ENCODE measurements at places on chromosomes 5 and 9. TPM values are rescaled to one million over a fixed set of nuclear protein-coding genes. Genes with fewer than 3 reads are reported as not detected.

GRCh38 chr5:100852988-100853449 lies 50.1 kb downstream of the ST8SIA4 start:
- peaks cover 14% of the 10 kb centered on the region for H3K4me1 ChIP-seq
- no peaks in the 10 kb centered on the region for H3K27me3 ChIP-seq
- H3K36me3 ChIP-seq: no peaks in the 10 kb centered on the region
- no peak for DNase-seq
- H3K4me3 ChIP-seq: no peak overlapping the region
- no peak overlapping the region for H3K27ac ChIP-seq

DNA sequence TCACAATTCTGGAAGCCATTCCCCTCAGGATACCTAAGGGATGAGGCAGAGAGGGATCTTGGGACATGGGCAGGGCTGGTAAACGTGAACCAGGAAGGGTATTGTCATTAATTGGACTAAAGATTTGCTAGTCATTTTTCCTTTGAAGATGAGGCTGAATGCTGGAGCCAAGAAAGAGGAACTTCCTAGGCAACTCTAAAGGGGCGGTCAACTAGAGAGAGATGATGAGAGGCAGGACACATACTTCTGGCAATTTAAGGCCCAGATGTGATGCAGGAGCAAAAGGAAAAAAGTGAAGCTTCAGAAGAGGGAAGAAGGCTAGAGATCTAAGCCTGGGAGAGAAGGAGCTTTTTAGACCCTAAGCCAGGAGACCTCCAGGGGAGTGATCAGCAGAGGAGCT lies 5.6 kb downstream of the GBA2 start:
- H3K27ac ChIP-seq: no peak overlapping the region
- peaks cover 28% of the 10 kb centered on the region for H3K4me1 ChIP-seq
- DNase-seq: no peak
- H3K36me3 ChIP-seq: peaks cover 50% of the 10 kb centered on the region

DNA sequence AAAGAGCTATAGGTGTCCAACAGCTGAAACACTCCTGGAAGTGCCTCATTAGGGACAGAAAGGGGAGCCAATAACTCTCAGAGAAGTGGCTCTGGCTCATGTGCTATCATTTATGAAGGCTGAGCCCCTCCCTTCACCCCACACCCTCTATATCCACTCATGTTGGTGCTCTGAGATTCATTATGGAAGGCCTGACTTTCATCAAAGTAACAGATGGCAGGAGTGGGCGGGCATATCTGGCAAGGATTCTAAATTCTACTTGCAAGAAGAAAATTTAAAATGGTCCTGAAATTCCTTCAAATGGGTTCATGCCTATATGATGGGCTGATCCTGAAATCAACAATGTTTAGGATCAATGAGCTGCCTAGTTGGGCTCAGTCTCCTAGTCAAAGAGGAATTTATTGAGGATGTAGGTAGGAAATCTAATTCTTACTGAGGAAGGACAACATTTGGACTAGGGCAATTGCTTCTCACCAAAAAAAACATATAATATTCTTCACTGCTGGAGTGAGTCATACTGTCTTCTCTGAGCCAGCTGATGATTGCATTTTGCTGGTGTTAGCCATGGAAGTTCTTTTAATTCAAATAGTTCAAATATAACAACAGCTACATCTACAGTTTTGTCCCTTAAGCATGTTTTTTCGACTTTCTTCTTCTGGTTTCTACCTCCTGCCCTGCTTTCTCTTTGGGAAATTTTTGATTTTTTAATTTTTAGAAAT lies 23.5 kb downstream of the NMRK1 start:
- no peak for DNase-seq
- no peaks in the 10 kb centered on the region for H3K27me3 ChIP-seq
- no peak overlapping the region for H3K27ac ChIP-seq
- H3K36me3 ChIP-seq: no peaks in the 10 kb centered on the region
- no peaks in the 10 kb centered on the region for H3K4me1 ChIP-seq

- no peak overlapping the region for H3K27ac ChIP-seq
- no peak overlapping the region for H3K4me3 ChIP-seq
- no peak for DNase-seq
- H3K36me3 ChIP-seq: peaks cover 10% of the 10 kb centered on the region
- H3K4me1 ChIP-seq: no peaks in the 10 kb centered on the region
- H3K27me3 ChIP-seq: no peaks in the 10 kb centered on the region
Measured at GRCh38 chr9:92642564-92642963, 27.4 kb downstream of the IPPK start.

DNA sequence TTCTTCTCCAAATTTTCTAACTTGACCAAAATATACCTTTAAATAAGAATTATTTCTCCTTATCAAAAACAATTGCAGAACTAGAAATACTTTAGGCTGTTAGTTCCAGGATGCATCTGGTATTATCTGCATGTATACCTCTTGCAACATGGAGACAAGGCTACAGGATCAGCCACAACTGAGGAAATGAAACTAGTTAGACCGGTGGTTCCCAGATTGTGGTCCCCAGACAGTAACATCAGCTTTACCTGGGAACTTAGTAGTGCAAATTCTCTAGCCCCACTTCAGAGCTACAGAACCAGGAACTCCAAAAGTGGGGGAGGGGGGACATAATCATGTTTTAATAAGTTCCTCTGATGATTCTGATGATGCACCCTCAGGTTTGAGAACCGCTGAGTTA lies 61.6 kb upstream of the C9orf72 start:
- DNase-seq: no peak
- no peak overlapping the region for H3K4me3 ChIP-seq
- no peaks in the 10 kb centered on the region for H3K4me1 ChIP-seq
- no peak overlapping the region for H3K27ac ChIP-seq
- no peaks in the 10 kb centered on the region for H3K27me3 ChIP-seq
- no peaks in the 10 kb centered on the region for H3K36me3 ChIP-seq

DNA sequence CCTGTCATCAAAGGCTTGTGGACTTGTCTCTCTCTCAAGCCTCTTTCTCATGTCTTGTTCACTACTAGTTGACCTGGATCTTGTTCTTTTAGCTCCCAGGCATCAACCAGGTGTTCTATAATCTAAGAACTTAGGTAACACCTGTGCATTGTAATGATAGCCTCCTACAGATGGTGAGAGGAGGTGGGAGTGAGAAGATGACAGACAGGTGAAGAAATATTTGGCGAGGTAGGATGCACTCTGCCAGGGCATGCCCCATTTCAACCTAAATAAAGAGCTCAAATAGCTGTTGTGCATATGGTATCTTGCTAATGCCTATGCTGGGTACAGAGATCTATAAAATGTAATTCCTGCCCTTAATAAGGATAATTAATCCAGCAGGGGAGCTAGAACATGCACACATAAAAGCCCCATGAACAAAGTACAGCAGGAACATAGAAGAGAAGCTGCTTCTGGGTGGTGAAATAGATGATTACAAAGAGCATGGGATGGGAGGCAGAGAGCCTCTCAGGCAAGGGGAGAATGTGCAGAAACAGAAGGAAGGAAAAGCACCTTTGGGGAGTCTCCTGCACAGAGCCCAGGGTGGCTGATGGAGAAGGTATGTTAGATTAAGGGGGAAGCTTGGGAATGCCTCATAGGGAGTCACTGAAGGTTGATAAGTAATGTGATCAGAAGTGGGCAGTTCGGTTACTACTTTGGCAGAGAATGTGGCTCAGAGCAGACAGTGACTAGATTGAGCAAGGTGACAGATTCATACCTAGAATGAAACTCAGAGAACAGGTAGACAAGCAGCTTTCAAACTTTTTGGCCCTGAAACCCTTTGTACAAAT lies 28.0 kb upstream of the PLIN2 start:
- DNase-seq: no peak
- H3K27me3 ChIP-seq: no peaks in the 10 kb centered on the region
- H3K36me3 ChIP-seq: no peaks in the 10 kb centered on the region
- H3K4me3 ChIP-seq: no peak overlapping the region

DNA sequence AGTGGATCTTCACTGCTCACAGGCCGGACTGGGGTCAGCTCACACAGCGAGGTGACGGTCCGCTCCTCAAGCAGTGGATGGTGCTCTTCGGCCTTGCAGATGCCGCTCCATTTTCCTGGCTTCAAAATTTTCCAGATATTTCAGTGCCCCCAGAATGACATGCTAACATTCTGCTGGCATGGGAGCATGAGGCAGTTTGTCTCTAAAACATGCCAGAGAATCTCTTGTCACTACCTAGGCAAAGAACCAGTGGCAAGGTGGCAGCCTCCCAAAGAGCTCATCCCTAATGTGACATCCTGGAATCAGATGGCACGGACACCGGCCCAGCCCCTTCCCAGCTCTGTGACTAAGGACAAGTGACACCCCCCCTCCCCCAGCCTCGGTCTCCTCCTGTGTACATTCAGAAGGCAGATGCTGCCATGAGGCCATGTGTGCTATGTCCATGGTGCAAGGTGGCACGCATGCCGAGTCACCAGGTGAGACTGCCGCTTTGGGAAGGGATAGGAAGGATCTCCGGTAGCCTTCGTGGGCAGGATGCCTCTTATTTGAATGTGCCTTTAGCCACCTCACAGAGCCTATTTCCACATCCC lies 2.7 kb downstream of the S1PR3 start:
- H3K4me1 ChIP-seq: peaks cover 37% of the 10 kb centered on the region
- no peaks in the 10 kb centered on the region for H3K27me3 ChIP-seq
- no peak overlapping the region for H3K4me3 ChIP-seq
- no peaks in the 10 kb centered on the region for H3K36me3 ChIP-seq

DNA sequence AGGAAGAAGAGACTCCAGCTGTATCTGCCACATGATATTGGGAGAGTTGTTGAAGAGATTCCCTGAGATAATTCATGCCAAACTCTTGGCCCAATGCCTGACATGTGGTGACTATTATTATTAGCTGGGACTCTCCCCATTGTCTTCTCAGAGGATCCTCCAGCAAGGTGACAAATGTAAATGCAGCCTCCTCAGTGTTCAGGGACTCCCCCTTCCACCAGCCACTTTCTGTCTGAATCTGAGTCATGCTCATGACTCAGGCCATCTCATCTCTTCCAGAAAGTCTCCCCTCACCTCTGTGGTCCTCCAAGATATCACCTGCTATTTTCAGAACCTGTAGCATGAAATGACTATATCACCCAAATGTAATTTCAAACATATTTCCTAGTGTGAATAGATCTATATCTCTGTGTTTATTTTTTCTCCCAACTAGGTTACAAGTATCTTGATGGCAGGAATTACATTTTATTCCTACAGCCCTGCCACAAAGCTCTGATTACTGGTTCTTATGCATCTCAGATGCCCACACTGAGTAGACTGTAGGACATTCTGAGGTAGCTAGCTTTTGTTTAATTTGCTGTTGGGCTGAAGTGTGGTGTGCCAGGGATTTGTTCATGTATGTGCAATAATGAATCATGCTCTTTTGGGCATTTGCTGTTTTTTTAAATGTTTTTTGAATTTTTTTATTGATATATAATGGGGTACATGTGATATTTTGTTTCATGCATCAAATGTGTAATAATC lies 126.6 kb upstream of the IL12B start:
- no peaks in the 10 kb centered on the region for H3K4me1 ChIP-seq
- no peaks in the 10 kb centered on the region for H3K27me3 ChIP-seq
- no peaks in the 10 kb centered on the region for H3K36me3 ChIP-seq
- no peak overlapping the region for H3K4me3 ChIP-seq
- H3K27ac ChIP-seq: no peak overlapping the region

- no peaks in the 10 kb centered on the region for H3K4me1 ChIP-seq
- no peaks in the 10 kb centered on the region for H3K27me3 ChIP-seq
- no peak for DNase-seq
- H3K36me3 ChIP-seq: no peaks in the 10 kb centered on the region
Measured at GRCh38 chr9:111149018-111149759, 110.9 kb upstream of the LPAR1 start.

GRCh38 chr9:37676411-37676830 lies 25.7 kb downstream of the FRMPD1 start:
- H3K27ac ChIP-seq: no peak overlapping the region
- DNase-seq: no peak
- H3K36me3 ChIP-seq: no peaks in the 10 kb centered on the region
- H3K4me1 ChIP-seq: no peaks in the 10 kb centered on the region

- H3K27me3 ChIP-seq: no peaks in the 10 kb centered on the region
- peak within 1 kb of the TSS; percentile 80 for H3K27ac ChIP-seq
- peak within 1 kb of the TSS; percentile 97 for H3K4me3 ChIP-seq
- H3K36me3 ChIP-seq: no peaks in the 10 kb centered on the region
Measured at GRCh38 chr5:100903039-100903887, at the start of gene ST8SIA4. ST8SIA4 (minus strand) TSS chr5:100903282; CDS start chr5:100902955, 327 bp downstream.

- DNase-seq: no peak
- H3K27ac ChIP-seq: no peak overlapping the region
- H3K4me1 ChIP-seq: no peaks in the 10 kb centered on the region
Measured at GRCh38 chr5:174409070-174409469, 315.3 kb upstream of the MSX2 start.

- no peaks in the 10 kb centered on the region for H3K27me3 ChIP-seq
- no peaks in the 10 kb centered on the region for H3K36me3 ChIP-seq
- no peak for DNase-seq
- no peak overlapping the region for H3K27ac ChIP-seq
Measured at GRCh38 chr9:35484406-35484805, 5.5 kb upstream of the RUSC2 start.

- DNase-seq: no peak
- no peak overlapping the region for H3K27ac ChIP-seq
- no peak overlapping the region for H3K4me3 ChIP-seq
Measured at GRCh38 chr5:113344973-113345940, 89.5 kb downstream of the TSSK1B start.

GRCh38 chr5:144017119-144017518 lies 153.3 kb downstream of the YIPF5 start:
- no peak overlapping the region for H3K27ac ChIP-seq
- no peaks in the 10 kb centered on the region for H3K4me1 ChIP-seq
- no peaks in the 10 kb centered on the region for H3K36me3 ChIP-seq
- no peak for DNase-seq

- no peak overlapping the region for H3K27ac ChIP-seq
- H3K4me3 ChIP-seq: no peak overlapping the region
- no peaks in the 10 kb centered on the region for H3K27me3 ChIP-seq
- H3K4me1 ChIP-seq: no peaks in the 10 kb centered on the region
Measured at GRCh38 chr5:101929628-101930027, 366.5 kb downstream of the SLCO4C1 start.

- H3K36me3 ChIP-seq: no peaks in the 10 kb centered on the region
- no peak for DNase-seq
- H3K27me3 ChIP-seq: no peaks in the 10 kb centered on the region
- no peak overlapping the region for H3K4me3 ChIP-seq
Measured at GRCh38 chr5:149849280-149849965, 95.2 kb downstream of the PDE6A start.

GRCh38 chr9:71001780-71002386 lies 119.5 kb downstream of the TRPM3 start:
- no peaks in the 10 kb centered on the region for H3K36me3 ChIP-seq
- H3K27me3 ChIP-seq: no peaks in the 10 kb centered on the region
- no peaks in the 10 kb centered on the region for H3K4me1 ChIP-seq
- H3K4me3 ChIP-seq: no peak overlapping the region
- no peak overlapping the region for H3K27ac ChIP-seq
- peak; percentile 26 for DNase-seq

MEF2C gene
- 58.3 TPM for total RNA-seq

CATSPER3 gene
- total RNA-seq: 0.71 TPM

ZNF366 gene
- 4.6 TPM for total RNA-seq

CCDC171 gene
- 1.6 TPM for total RNA-seq

OLFM1 gene
- total RNA-seq: 0.95 TPM

Data from endothelial cell of umbilical vein (primary cell).